ENCODE measurements at places on chromosomes 16 and 17.
A peak's percentile ranks its signal among the peaks of the same experiment; 100 is the strongest.

DNA sequence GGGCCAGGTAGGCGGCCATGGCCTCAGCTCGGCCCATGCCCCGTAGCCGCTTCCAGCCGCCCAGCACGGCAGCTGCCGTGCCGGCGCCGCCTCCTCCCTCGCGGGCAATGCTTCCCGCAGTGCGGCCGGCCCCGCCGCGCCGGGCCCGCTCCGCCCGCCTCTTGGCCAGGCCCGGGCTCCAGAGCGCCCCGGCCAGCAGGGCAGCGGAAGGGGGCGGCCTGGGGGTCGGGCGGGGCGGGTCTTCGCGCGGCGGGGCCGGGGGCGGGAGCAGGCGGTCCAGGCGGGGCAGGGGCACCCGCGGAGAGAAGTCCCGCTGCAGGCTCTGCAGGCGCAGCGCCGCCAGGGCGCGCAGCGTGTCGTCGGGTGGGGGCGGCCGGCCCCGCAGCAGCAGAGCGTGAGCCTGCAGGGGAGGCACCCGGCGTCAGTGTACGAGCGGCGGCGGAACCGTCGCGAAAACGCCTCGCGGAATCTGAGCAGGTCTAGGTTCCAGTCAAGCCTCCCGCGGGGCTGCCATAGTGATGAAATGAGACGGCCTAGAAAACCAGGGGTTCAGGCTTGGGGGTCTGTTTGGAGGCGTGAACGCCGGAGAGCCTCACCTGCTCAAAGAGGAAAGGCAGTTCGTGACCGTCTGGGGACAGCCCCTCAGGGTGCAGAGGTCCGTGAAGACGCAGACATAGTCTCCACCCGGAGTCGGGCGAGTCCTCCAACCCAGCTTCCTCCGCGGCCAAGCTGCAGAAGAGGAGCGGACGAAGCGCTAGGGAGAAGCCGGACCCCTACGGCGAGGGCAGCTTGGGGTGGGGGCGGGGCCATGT, 6.6 kb downstream of the PLEKHH3 start:
- no peak for DNase-seq

DNA sequence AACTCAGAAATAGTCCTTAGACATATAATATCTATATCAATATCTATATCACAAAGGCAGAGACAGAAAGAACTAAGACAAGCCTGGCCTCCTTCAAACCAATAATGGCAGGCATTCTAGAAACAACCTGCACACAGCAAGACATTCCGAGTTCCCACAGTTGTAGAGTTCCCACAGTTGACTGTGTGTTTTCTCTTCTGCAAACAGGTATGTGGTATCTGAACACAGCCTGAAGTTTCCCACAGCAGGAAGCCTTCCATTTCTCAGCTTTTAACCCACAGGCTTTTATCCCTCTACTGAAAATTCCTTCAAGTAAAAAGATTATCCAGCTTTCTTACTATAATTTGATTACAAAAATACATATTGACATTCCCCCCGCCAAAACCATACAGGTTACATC, 73.9 kb downstream of the ZZEF1 start:
- no peak for DNase-seq

GRCh38 chr17:181245-182049, at the start of gene DOC2B:
DOC2B (minus strand) TSS chr17:181650; CDS start chr17:181479, 171 bp downstream.
- no peak for DNase-seq

DNA sequence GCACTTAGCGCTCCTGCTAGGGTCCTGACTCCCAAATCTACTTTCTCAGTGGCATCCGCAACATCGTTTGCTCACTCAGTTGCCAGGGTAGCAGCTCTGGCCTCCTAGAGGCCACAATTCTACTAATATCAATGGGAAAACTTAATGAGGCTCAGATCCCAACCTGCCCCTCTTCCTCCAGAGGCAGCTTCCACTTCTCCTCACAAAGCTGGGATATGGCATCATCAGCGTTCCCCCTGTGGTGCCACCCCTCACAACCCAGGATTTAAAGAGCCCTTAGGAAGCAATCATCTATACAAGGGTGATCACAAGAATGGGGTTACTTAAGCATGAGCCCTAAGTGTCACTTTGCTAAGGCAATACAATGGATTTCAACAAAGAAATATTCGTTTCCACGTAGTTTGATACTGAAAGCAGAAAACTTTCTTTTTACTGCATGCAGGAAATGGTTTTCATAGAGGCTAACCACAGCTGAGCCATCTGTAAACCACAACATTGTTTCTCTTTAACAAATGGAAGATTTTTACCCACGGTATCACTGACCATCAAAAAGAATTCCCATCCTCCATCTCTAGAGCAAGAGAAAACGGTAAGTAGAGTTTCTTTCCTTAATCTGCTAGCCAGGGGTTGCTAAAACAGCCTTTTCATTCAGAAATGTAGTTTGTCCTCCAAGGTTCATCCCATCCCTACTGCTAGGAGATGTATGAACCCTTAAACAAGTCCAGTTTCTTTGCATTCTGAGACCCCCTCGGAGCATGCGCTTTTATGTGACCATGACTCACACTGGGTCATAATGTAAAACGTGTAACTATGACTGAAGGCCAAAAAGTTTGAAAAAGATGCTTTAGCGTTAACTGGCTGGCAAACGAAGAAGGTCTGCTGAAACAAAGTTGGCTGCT, 68.3 kb upstream of the BCAR1 start:
- peak; percentile 93 for DNase-seq

DNA sequence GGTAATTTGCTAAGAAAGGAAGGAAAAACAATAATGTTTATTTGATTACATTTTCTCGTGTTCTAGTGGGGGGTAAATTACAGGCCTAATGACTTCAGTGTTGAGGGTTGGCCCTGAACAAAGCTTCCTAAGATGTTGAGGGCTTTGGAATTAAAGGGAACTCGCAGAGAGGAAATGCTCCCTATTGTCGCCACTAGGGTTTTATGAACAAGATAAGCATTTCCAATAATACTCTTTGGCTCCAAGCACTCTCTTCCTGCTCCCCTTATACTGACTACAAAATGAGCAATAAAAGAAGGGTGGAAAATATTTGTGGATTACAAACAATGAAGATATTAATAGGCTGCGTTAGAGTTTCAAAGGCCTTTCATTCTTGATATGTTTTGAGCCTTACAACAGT, 363.6 kb downstream of the HS3ST3B1 start:
- DNase-seq = no peak

All from fibroblast of upper back skin (primary cell).